ENCODE measurements at places on chromosomes 7 and 10.

- DNase-seq = peak; percentile 69
These were observed at the start of gene SHTN1 for GRCh38 chr10:117005026-117005526. Gene SHTN1, minus strand, starts transcription at chr10:117005187. Its CDS starts 108 bp downstream, at chr10:117005079.

DNA sequence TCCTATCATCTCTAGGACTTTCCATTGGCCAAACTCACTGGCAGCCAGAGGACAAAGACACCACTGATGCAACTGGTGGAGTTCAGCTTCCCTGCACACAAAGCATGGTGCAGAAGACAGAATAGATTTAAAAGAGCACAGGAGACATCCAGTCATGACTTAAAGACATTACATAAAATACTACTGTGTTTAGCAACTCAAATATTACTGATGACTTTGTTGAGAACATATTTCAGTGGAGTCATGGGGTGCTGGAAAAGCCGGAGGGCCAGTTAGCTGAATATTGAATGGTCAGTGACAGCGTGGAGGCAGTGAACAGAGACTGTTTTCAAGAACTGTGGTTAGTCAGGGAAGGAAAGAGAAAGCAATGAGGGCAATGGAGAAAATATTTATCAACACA is 296.3 kb upstream of the NRP1 start:
- DNase-seq = no peak

- DNase-seq = no peak
These were observed 397.0 kb downstream of the CALN1 start for GRCh38 chr7:72015136-72015535.

GRCh38 chr7:64947252-64948000 is 43.4 kb downstream of the ZNF117 start:
- peak; percentile 7 for DNase-seq

DNA sequence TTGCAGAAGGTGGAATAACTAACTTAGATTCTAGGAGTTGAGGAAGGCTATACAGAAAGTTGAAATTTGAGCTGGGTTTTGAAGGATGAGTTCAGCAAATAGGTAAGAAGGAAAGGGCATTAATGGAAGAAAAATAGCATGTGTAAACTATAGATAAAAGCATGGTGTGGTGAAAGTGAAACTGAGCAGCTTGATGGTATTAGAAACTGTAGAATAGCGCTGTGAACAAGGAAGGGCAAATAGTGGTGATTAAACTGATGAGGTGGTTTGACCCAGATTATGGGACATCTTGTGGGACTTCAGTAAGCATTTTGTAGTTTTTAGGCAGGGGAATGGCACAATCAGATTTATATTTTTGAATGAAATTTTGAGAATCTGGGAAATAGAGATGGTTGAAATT is 90.5 kb downstream of the EXOC6 start:
- DNase-seq = no peak

GRCh38 chr10:114427124-114427852 is 23.0 kb upstream of the AFAP1L2 start:
- DNase-seq = no peak

DNA sequence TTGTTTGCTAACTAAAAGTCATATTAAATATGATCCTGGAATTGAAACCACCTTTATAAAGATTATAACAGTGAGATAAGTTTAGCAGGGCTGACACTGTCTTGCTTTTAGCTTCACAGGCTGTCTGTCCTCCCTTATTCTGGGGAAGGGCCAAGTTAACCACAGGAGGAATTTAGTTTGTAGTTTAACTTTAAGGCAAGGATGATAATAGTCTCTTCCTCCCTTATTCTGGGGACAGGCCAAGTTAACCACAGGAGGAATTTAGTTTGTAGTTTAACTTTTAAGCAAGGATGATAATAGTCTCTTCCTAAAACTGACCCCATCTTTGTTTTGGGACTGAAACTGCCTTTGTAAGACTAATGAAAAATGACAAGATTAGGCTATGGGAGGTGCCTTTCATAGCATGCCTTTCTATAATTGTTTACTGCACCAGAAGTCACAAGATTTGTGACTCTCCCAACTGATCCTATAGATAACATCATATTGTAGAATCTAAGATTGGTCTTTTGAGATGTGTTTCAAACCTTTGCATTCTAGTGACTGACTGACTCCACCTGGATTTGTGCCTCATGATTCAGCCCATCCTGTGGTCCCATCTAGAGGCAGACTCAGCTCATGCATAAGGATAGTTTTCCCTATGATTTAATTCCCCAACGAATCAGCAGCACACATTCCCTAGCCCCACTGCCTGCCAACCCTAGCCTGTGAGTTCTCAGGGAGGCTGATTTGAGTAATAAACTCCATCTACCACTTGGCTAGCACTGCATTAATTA is 212.0 kb downstream of the MAGI2 start:
- peak; percentile 92 for DNase-seq

- no peak for DNase-seq
These were observed 18.7 kb downstream of the EIF3A start for GRCh38 chr10:119061926-119062325.

- no peak for DNase-seq
These were observed 231.4 kb downstream of the NSUN6 start for GRCh38 chr10:18419945-18420344.

DNA sequence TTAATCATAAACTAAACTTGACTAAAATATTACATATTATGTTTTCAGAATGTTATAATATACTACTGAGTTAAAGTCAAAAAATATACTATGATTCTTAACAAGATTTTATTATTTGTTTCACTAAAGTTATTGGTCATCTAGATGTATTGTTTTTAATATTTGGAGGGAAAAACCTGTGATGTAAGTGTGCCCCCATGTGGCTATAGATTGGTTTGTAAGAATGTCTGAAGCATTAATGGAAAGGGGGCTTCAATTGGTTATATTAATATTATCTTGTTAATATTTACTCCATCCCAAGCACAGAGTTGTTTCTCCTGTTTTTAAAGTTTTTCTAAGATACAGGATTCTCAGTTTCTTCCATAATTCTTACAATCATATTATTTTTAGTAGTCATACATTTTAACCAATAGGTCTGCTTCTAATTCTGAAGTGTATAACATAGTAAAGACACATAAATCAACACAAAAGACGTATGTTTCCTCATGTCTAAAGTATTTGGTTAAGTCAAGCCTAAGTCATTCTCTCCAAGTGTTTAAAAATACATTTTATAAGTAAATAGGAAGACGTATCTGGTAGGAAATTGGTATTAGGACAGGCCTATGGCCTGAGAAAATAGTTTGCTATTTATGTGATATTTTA is 58.0 kb downstream of the GNAT3 start:
- DNase-seq = peak; percentile 59

DNA sequence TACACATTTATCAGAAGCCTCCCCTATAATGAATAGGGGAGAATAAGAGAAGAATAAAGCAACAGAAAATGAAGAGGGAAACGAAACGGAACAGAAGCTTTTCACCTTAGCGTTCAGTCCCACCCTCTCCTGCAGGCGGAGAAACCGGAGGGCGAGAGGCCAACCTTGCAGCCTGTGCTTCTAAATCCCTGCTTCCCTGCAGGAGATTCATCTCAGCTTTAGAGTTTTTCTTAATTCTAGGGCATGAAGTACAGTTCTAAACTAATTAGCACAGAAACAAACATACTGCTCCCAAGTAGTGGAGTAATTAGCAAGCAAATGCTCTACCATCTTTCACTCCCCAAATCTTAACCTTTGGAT is 107.2 kb downstream of the CUBN start:
- DNase-seq = no peak
